ENCODE measurements at places on chromosomes 16 and 17.

DNA sequence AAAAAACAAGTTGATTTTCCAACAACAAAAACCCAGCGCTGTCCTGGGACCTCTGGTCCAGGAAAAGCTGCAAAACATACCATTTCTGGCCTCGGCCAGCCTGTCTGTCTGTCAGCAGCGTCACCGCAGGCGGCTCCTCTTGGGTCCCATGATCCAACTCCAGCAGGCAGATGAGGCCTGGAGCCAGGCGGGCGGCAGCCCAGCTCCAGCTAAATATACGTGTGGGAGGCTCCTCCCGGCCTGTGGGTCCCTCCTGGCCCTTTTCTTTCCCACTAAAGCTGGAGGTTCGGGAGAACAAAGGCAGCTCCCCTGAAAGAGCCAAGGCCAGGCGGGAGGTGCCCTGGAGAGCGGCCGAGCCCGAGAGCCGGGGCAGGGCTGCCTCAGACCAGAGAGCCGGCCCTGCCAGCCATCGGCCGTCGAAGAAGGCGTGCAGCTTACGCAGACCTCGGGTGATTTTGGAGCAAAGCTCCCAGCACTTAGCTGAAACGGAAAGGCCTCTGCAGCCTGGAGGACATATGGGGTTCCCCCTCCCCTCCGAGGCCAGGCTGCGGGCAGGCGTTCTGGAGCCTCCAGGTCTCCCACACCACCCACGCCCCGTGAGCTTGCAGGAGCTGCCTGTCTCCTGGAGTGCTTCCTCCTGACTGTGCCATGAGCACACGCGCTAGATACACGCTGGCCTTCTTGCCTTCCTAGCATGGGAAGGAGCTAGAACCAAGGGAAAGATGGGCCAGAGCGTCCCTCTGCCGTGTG lies 19.9 kb upstream of the JPH3 start:
- peak; percentile 90 for DNase-seq

DNA sequence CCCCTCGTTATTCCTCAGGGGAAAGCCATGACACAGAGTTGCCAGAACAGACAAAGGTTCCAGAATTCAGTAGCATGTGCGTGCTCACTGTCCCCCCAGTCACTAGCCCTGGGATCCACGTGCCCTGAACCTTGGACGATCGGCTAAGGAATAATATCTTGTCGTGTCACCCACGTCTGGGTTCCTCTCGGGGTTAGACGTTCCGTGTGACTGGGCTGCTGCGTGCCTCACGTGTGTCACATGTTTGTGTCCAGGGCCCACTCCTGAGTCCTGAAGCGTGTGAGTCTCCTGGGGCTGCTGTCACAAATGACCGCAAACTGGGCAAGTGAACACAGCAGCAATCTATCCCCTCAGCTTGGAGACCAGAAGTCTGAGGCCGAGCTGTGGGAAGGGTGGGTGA lies 12.4 kb upstream of the ZNF469 start:
- no peak for DNase-seq

DNA sequence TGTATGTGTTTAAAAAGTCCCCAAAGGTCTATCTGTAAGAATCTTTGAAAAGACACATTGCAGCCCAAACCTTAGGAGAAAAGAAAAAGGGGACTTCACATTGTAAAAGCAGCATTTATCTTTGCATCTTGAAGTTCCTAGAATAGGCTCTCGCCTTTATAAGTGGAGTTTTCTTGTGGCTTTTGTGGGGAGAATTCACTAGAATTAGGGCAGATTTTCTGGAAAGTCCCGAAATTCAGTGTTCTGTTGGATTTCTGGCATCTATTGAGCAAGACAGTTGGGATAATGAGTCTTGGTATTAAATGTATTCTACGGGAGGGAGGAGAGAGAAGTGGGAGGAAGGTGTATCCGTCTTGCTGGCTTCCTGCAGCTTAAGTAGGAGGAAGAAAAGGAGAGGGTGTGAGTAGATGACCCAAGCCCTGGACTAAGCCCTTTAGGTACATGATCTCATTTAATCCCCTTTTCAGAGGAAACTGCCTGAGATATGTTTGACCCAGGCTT lies 62.6 kb downstream of the PRKCA start:
- no peak for DNase-seq

- DNase-seq: no peak
These were observed 858 bp upstream of the ASPSCR1 start for GRCh38 chr17:81976332-81977210.

DNA sequence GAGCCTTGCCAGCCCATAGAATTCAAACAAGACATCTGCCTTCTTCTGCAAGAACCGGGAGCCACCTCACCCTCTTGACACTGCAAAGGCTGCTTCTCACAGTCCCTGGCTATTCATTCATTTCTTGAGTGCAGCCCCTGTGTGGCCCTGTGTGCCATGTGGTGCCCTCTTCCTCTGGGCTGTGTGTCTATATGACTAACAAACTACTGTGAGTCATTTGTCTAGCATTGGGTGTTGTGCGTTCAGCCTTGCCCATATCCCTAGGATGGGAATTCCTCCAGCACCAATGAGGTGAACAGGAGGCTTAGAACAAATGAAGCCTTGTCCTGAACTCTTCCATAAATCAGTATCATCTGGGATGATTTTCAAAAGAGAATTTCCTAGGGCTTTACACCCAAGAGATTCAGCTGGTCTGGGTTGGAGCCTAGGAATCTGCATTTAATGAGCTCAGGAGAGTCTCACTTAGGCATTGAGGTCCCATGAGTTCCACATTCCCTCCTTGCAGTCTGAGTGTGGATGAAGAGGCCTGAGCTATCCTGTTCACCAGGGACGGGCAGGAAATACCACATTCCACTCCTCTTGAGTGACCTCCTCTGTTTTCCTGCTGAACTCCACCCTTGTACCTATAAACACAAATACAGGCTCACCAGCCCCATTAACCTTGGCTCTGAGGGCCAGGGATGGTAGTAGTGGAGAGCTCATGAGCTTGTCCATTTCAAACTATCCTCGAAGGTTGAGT lies 308.7 kb upstream of the N4BP1 start:
- DNase-seq: peak; percentile 33

DNA sequence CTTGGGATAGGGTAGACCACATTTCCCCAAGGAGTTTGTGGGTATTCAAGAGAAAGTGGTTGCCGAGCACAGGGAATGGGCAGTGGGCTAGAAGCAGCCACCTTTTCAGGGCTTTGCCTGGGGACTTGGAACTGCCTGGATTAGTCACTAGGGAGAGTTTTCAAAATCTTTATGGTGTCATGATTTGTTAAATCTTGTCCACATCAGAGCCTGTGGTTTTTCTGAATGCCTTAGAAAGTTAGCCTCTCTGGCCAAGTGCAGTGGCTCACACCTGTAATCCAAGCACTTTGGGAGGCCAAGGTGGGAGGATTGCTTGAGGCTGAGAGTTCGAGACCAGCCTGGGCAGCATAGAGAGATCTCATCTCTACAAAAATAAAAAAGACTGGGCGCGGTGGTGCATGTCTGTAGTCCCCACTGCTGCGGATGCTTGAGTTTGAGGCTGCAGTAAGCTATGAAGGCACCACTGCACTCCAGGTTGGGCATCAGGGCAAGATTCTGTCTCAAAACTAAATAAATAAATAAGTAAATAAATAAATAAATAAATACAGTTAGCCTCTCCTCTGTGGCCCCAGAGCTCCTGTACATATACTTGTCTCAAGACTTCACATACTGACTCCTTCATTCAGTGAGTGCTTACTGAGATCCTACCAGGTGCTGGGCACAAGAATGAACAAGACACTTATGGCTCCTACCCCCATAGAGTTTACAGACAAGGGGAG lies 76.3 kb upstream of the HNF1B start:
- peak; percentile 55 for DNase-seq

DNA sequence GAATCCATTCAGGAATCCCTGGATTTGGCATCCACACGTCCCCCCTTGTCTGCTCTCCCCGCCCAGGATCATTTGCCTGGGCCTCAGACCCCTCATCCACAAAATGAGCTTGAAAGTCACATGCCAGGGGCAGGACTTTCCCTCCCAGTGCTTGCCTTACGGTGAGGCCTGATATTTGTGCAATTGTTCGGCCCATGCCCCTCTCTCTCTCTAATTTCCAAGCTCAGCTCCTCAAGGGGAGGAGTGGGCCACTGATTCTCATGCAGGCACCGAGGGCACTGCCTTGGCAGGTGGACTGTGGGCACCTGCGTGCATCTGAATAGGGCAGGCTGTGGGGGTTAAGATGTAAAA lies 267.2 kb upstream of the FOXF1 start:
- no peak for DNase-seq

- DNase-seq: no peak
These were observed 38.1 kb upstream of the CCL1 start for GRCh38 chr17:34401165-34401564.

DNA sequence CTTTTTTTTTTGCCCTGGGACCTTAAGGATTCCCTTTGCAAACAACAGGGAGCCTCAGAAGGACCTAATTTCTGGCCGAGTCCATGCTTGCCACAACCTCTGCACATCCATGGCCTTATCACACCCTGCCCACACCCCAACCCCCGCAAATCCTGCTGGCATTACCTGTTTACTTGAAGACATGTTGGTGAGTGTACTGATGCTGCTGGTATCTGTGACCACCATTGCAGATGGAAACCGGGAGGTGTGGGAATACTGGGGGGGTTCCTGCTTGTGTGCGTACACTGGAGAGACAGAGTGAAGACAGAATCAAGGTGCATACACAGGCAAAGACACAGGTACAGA lies 46.0 kb downstream of the HNF1B start:
- no peak for DNase-seq

DNA sequence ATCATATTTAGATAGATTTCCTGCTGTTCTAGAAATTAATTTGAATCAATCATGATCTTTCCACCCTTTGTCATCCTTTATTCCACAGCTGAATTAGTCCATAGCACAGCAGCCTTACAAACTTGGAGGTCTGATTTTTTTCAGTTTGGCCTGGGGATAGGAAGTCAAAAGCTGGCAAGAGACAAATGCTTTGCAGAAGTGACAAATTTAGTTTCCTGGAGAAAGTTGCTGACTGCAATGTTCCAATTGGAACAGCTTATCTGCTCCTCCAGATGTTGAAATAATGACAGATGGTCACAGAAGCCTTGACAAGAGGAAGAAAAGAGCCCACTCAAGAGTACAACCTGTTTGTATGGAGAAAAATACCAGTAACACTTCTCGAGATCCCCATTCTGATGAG lies 1276.1 kb upstream of the CDH8 start:
- no peak for DNase-seq

- DNase-seq: no peak
These were observed 18.3 kb upstream of the IL21R start for GRCh38 chr16:27383556-27384243.

GRCh38 chr16:49282690-49283375 lies 1.2 kb upstream of the CBLN1 start:
- no peak for DNase-seq

GRCh38 chr17:29954405-29954804 lies 13.0 kb downstream of the EFCAB5 start:
- no peak for DNase-seq

DNA sequence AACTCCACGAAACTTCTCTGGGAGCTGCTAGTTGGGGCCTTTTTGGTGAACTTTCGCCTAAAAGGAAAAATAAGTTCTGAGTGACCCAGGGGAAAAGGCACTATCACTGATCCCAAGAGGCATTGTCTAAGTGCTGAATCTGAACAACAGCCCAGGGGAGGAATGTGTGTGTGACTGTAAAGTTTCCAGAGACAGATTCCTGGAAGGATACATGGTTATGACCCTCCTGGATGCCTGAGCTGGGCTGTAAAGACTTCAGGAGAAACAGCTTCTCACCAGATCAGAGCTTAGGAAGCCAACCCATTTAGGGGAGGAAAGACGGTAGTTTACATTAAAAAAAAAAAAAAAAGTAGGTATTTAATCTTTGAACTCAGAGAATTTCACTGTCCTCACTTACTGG lies 20.2 kb downstream of the HIGD1B start:
- DNase-seq: no peak

DNA sequence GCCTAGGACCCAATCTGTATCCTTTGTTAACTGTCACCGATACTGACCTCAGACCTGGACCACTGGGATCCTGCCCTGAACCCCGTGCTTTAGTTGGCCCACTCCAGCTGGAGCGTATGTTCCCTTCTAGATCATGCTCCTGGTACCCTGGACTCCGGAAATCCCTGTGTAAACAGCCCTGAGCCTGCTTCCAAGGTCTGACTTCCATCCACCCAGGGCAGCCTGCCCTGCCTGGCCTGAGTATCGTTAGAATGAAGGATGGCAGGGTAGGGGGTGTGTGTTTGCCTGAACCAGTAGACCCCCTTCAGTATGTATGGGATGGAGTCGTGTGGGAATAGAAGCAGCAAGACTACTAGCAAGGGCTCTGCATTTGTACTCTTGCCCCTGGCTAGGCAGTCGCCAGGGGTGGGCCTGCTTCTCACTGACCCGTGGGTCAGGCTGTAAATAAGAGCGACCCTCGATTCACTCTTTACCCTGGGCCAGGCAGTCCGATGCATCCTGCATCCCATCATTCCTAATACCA lies 691 bp upstream of the TMEM98 start:
- no peak for DNase-seq

- peak; percentile 89 for DNase-seq
These were observed 21.4 kb upstream of the SPACA3 start for GRCh38 chr17:32970281-32970680.

DNA sequence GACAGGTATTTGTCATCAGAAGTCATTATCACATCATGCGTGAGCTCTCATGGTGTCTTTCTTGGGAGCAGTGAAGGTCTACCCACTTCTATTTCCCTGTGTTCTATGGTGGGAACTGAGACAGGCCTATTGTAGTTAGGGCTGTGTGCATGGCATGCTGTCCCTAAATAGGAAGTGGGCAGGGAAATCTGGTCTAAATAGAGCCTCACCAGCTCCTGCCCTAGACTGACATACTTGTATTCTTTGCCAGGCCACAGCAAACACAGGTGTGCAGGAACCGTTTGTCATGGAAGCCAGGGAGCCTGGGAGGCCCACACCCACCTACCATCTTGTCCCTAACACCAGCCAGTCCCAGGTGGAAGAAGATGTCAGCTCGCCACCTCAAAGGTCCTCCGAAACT lies 10.1 kb downstream of the SLC7A6 start:
- DNase-seq: no peak

DNA sequence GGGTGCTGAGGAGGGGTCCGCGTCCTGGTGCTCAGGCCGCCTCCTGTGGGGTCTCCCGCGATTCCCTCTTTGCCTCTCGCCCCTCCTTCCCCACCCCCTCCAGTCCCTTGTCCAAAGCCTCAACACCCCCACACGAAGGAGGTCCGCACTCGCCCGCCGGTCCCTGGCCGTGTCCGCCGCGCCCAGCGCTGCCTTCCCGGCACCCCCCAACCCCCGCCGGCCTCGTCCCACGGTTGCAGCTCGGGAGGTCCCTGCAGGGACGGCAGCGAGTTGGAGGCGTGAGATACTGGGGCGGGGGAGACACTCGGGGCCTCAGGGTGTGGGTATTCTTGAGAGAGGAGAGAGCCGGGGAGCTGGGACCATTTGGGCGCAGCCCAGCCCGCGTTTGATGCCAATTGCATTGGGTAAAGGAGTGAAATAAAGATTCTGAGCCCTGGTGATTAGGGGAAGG lies 468 bp downstream of the FLYWCH2 start:
- DNase-seq: peak; percentile 8

Measured in fibroblast of mammary gland (primary cell).